Purkinje cell (primary cell): ENCODE measurements at places on chromosomes 1 and 21. TPM values are rescaled to one million over a fixed set of nuclear protein-coding genes. Genes with fewer than 3 reads are reported as not detected.

Gene RNF186
- not detected in 2 replicates for polyA plus RNA-seq

Gene FAM167B
- polyA plus RNA-seq: not detected in 2 replicates

Gene EFHD2
- polyA plus RNA-seq: 2.5 and 7.2 TPM in 2 replicates

Gene SAMD11
- polyA plus RNA-seq: 0.13 TPM in 1 of 2 replicates, not detected in the other

Gene OR6N1
- polyA plus RNA-seq: not detected in 2 replicates

Gene GABPB2
- polyA plus RNA-seq: 3.0 and 6.1 TPM in 2 replicates

Gene LDLRAD1
- polyA plus RNA-seq: not detected in 2 replicates

Gene ZBTB8A
- 0.31 and 0.77 TPM in 2 replicates for polyA plus RNA-seq

Gene HES5
- polyA plus RNA-seq: 0.62 TPM in 1 of 2 replicates, not detected in the other

Gene LENEP
- polyA plus RNA-seq: not detected in 2 replicates

Gene ZDHHC18
- 6.6 and 9.3 TPM in 2 replicates for polyA plus RNA-seq

Gene CFHR2
- polyA plus RNA-seq: not detected in 2 replicates

Gene PDZK1
- polyA plus RNA-seq: 5.2 and 14.3 TPM in 2 replicates

Gene TRPM2
- polyA plus RNA-seq: 4.9 and 6.2 TPM in 2 replicates

Gene DIPK1A
- polyA plus RNA-seq: 112 and 115 TPM in 2 replicates

Gene B3GALT2
- polyA plus RNA-seq: 17.1 and 34.0 TPM in 2 replicates

Gene SLC25A34
- polyA plus RNA-seq: 0.11 and 0.15 TPM in 2 replicates

Gene PDE4B
- polyA plus RNA-seq: 6.1 and 13.5 TPM in 2 replicates

Gene NTRK1
- not detected in 2 replicates for polyA plus RNA-seq

Gene SPRR1A
- polyA plus RNA-seq: 1.3 TPM in 1 of 2 replicates, not detected in the other

Gene TFF3
- polyA plus RNA-seq: not detected in 2 replicates

Gene GBP6
- polyA plus RNA-seq: not detected in 2 replicates

Gene NOC2L
- polyA plus RNA-seq: 2.5 and 8.2 TPM in 2 replicates

Gene SDF4
- 3.7 and 10.0 TPM in 2 replicates for polyA plus RNA-seq

Gene PKP1
- polyA plus RNA-seq: not detected in 2 replicates

Gene TAF5L
- polyA plus RNA-seq: 2.7 and 3.8 TPM in 2 replicates

Gene S100A12
- polyA plus RNA-seq: not detected in 2 replicates

Gene RCSD1
- not detected in 2 replicates for polyA plus RNA-seq

Gene TTC34
- polyA plus RNA-seq: 0.04 and 0.55 TPM in 2 replicates

Gene LCE1A
- polyA plus RNA-seq: not detected in 2 replicates

Gene ZNF124
- polyA plus RNA-seq: 0.89 and 2.7 TPM in 2 replicates

Gene EDARADD
- not detected in 2 replicates for polyA plus RNA-seq
